Activated naive CD4-positive, alpha-beta T cell (primary cell): ENCODE measurements at places on chromosomes 3 and 15.

DNA sequence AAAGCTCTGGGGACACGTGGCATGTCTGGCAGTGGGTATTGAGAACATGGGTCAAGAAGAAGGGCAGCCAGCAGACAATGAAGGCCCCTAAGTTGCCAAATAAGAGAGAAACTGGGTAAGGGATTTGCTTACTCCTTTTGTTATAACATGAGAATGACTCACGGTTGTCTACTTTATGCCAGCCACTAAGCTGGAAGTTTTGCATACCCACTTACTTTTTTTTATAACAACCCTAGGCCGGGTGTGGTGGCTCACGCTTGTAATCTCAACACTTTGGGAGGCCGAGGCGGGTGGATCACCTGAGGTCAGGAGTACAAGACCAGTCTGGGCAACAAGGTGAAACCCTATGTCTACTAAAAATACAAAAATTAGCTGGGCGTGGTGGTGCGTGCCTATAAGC lies 50.0 kb downstream of the DRD3 start:
- no peak for DNase-seq

DNA sequence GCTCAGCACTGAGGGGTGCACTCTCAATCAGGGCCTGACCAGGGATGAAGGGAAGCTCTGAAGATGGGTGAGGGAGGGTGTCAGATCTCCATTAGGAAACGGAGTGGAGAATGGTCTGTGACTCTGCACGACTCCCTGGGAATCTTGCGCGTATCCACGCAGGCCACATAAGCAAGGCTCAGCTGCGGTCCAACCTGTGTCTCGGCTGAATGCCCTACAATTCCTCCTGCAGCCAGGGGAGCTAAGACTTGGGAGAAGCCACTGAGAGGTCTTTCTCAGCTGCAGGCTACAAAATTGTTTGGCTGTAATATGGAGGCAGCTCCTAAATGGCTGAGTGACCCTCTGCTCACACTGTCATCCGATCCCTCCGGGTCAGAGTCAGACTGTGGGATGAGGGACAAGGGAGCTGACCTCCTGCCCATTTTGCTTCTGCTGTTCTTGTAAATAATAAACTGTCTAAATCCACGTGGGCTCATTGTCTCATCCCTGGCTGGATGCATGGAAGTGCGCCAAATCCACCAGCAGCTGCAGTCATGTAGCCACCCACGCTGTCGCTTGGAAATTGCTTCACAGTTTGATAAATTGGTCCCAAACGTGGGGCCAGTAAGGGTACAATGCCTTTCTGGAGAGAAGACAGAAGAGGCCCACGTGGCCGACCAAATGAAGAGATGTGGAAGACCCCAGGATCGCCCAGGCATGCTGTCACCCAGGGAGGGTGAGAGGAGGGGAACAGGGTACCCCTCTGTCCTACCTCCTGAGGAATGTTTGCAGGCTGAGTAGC lies 30.5 kb downstream of the ALS2CL start:
- DNase-seq: no peak

DNA sequence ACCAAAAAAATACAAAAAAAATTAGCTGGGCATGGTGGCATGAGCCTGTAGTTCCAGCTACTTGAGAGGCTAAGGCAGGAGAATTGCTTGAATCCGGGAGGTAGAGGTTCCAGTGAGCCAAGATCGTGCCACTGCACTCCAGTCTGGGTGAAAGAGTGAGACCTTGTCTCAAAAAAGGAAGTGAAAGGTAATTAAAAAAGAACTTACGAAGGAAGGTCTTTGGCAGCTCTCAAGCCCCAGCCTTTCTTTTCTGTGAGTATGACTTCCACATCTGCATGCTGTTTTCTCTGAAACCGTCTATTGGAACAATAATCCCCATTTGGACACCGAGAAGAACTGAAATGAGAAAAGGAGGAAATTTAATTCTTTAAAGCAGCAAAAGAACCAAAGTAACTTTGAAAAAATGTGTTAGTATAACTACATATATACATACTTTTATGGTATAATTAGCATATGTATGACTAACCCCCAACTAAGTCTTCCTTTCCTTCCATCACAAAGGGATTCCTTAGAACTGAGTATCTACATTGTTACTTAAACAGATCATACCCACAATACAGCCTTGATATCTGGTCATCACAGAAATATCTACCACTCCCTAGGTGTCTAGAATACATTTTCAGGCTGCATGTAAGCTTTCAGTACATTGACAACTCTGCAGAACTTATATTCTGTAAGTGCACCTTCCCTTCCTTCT lies 50.1 kb downstream of the SETD2 start:
- no peak for DNase-seq

- DNase-seq: no peak
Observed at GRCh38 chr3:11814663-11815062, 32.0 kb downstream of the TAMM41 start.

DNA sequence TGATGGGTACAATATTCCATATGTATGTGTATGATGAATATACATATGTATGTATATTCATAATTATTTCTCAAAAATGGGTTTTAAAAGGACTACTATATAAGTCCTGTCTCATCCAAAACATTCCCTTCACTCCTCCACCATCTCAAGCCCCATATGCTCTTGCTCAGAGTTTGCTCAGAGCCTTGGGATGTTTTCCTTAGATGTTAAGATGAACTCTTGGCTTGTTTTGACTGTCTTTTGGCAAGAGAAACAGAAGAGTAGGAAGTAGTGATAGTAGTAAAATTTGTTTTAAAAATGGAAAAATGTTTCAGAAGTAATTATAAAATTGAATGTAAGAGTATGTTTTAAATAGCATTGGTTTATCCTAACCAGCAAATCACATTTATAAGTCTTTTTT lies 6.2 kb upstream of the EPHA3 start:
- DNase-seq: no peak

DNA sequence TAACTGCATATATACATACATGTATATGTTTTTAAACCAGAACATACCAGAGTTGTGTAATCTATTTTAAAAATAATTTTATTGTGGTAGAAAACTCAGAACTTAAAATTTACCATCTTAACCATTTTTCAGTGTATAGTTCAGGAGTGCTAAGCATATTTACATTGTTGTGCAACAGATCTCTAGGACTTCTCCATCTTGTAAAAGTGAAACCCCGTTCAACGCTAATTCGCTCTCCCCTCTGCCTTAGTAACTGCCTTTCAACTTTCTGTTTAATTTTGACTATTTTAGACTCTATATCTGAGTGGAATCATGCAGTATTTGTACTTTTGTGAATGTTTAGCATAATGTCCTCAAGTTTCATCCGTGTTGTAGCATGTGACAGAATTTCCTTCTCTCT lies 51.8 kb upstream of the SSR3 start:
- no peak for DNase-seq

- no peak for DNase-seq
Observed at GRCh38 chr15:74203914-74204431, 1.4 kb upstream of the STRA6 start.

DNA sequence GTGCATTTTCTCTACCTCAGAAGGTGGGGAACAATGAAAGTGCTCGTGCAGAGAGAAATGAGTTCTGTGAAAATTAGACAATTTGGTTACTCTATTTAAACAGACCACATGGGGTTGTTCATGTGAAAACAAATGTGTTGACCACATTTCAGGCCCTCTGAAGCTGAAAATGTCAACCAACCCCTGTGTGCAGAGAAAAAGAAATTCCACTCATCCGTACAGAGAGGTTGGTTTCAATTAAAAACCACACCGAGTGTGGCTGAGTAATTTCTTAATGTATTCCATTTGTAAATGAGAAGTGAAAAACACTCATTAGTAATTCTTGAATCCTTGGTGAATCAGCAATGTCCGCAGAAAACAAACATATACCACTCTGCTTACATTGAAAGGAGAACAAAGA lies 46.9 kb upstream of the SLC7A14 start:
- no peak for DNase-seq

GRCh38 chr15:76114561-76114960 lies 54.8 kb downstream of the TMEM266 start:
- no peak for DNase-seq

- DNase-seq: no peak
Observed at GRCh38 chr3:120681506-120682038, 467 bp downstream of the HGD start.

GRCh38 chr3:36874424-36874823 lies 70.4 kb downstream of the TRANK1 start:
- DNase-seq: no peak

- DNase-seq: no peak
Observed at GRCh38 chr3:183182073-183182472, 19.5 kb upstream of the LAMP3 start.

GRCh38 chr15:65833501-65834205 lies 35.6 kb upstream of the RAB11A start:
- DNase-seq: no peak

GRCh38 chr3:174441588-174442301 lies 417.4 kb upstream of the NAALADL2 start:
- DNase-seq: no peak

DNA sequence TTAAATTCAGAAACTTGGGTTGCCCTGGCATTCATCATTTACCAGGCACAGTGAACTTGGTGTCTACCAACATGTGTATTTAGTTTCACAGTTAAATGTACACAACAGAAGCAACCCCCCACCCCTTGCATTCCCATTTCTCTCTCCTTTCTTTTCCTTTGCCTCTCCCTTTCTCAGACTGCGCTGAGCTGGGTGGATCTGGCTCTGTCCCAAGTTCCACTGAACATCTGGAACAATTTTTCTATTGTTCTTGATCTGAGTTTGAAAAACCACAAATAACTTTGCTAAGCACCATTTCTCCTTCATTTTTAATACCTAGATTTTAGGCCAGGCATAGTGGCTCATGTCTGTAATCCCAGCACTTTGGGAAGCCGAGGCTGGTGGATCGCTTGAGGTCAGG lies 242.2 kb downstream of the ABHD5 start:
- DNase-seq: no peak

GRCh38 chr3:108838436-108838835 lies 15.8 kb downstream of the TRAT1 start:
- DNase-seq: no peak

GRCh38 chr3:149958171-149958796 lies 12.4 kb downstream of the PFN2 start:
- no peak for DNase-seq

DNA sequence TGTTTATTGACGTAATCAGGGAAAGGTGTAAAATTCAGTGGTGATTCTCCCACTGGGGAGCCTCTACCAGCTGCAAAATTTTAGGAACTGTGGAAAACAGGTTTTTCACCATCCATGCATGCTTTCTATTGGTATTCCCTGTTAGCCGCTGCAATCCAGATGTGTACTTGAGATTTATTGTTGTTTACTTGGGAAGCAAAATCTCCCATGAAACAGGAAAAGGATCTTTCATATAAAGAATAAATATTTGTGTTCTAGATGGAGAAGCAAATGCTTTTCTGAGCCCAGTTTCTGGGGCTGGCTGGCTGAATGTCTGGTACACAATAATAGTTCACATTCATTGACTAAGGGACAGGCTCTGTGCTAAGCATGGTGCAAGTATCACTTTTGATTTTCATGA lies 144.6 kb upstream of the RASGRP1 start:
- DNase-seq: no peak

GRCh38 chr3:61925721-61926120 lies 364.4 kb downstream of the PTPRG start:
- no peak for DNase-seq

- no peak for DNase-seq
Observed at GRCh38 chr3:103906808-103907207, 1459.9 kb upstream of the ALCAM start.

GRCh38 chr3:152843955-152844354 lies 9.0 kb downstream of the P2RY1 start:
- no peak for DNase-seq

DNA sequence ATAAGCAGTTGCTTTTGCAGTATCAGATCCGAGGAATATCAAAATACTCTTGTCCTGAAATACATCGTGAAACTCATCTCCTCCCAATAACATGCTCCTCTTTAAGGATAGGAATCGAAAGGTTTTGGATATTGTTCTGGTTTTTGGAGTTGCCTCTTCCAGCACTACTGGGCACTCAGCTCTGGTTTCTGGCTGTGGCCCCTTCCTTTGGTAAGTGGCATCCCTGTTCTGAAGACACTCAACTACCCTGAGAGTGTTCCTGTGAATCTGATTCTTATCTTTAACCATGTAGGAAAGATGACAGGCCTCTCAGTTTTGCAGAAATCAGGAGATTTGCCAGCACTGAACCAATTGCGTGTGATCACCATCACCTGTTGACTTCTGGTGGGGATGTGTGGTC lies 327.5 kb upstream of the TBL1XR1 start:
- DNase-seq: no peak

DNA sequence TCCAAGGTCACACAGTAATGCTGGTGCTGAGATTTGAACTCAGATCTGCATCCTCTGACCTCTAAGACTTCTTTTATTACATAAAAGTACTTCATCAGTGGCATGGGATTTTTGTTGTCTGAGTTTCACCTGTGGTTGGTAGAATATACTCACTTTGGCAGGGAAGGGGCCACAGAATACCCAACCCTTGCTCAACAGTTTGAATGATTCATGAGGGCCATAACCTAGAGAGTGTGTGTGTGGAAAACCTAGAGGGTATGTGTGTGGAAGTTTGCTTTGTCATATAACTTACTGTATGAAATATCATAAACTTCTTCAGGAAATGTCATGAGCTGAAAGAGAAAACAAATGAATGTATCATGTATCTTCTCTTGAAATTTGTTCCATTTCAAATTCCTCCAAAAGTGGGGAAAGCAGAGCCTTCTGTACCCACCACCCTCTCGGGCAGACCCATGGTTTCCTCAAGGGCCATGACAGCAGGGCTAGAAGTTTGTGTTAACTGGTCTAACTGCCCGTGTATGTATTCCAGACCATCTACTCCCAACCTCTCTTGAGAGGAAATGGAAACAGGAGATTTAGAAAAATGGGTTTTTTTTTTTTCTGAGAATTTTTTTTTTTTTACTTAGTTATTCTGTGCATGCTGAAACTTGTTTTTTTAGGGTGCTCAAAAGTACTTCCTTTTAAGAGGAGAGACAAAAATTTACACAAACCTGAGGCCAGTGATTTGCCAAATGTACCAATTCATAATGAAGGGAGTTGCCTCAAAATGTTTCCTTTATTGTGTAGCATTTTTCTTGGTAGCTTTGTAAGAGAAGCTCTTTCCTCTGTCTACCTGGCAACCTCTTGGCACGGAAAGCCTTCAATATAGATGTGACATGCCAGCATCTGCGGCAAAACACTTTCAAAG lies 127.0 kb downstream of the TPRG1 start:
- no peak for DNase-seq

GRCh38 chr3:165635791-165636683 lies 201.2 kb downstream of the BCHE start:
- no peak for DNase-seq

GRCh38 chr15:20353966-20354883 lies 187.4 kb downstream of the GOLGA6L6 start:
- DNase-seq: no peak
